ENCODE measurements at places on chromosomes 12 and 14. TPM values are rescaled to one million over a fixed set of nuclear protein-coding genes. Genes with fewer than 3 reads are reported as not detected.

DNA sequence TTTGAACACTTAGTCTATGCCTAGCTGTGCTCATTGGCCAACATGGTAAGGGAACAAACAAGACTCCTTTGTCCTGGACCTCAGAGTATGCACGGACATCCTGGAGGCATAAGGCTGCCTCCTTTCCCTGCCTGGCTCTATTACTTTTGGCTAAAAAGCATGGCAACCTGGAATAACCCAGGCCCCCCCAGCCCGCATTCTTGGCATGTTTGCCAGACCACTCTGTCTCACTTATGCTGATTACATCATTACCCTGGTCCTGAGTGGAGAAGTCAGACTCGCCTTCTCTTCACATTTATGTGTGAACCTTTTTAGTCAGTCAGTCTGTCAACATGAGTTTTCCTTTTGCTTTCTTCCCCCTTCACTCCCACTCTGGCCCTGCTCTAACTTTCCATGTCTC is 58.0 kb upstream of the ELK3 start:
- no peak for DNase-seq

DNA sequence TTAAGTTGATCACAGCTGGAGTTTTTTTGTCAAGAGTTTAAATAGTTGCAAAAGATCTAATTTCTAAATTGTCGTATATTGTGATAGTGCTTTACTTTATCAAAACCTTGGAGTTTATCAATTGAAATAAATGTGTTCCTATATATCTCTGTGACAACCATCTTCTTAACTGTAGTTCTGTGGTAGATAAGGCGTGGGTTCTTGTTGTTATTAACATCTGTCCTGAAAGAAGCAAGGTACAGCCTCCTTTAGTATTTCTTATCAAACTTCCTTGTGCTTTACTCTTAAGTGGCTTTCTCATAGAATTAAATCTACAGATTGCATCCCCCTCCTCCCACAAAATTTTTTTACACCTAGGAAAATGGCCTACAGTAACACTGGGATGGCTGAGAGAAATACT is 7.3 kb downstream of the SCYL2 start:
- DNase-seq, result no peak

DNA sequence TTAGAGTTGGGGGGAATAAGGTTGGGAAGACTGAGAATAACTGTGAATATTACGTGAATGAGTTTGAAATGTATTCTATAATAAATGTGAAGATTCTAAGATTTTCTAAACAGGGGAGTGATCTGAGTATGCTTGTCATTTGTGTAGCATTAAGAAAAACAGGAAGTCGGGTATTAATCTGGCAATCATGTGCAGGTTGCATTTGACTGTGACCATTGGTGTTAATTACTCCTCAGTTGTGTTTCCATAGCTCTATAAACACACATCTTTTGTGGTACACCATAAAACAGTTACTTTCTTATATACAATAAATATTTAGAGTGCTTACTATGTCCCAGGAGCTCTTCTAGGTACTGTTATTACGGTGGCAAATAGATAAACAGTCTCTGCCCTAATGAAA is 434.4 kb upstream of the PDE3A start:
- no peak for DNase-seq

The R3HDM2 gene
- total RNA-seq, result 81.0 TPM

The AGAP2 gene
- total RNA-seq, result 5.4 TPM

DNA sequence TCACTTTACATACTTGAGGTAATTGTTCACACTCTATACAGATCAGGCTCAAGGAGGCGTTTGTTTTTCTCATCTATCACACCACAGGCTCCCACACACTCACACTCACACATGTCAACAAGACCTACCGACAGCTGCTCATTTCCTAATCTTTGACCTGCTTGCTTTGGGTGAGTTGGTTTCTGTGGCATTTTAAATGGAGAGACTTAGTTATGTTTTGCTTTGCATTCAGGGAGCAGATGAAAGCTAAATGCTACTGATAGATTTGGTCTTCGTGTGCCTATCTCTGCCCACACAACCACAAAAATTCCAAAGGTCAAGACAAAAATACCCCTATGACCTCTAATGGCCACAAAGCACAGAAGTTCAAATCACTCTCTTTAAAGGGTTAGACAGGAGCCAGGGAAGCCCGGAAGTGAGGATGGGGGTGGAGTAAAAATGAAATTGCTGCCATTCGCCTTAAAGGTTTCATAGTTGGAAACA is 203.5 kb upstream of the G2E3 start:
- DNase-seq, result no peak

DNA sequence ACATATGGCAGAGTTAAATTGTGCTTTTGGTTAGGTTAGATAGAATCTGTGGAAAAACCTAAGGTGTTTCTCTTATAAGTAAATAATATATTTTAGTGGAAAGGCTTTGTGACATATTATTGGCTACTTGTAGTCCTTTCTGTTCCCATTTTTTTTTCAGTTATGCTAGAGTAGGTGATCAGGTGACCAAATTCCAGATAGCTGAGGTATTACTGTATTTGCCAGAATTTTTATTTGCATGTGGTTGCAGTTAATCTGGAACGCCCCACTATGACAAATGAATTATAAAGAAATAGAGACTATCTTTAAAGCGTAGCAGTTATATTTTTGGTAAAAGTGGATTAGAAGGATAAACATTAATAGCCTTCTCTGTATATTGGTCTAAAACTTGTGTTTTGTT is 52.0 kb downstream of the ARHGAP5 start:
- DNase-seq, result no peak

DNA sequence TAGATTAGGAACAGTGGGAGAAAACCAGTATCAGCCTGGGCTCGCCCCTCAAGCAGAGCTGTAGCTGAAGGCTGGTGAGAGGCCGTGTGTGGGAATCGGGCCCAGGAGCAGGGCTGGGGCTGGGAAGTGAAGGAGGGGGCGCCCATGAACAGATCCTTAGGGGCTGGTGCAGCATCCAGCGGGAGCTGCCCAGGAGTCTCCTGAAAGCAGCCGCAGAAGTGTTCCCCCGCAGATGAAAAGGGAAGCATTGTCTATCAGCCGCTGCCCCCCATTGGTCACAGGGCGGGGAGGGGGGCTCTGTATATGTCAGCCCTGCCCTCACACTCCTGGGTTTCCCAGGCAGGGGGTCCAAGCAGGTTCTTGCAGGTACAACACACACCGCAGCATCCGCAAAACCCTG is 15.6 kb upstream of the RFLNA start:
- DNase-seq, result no peak

Data from upper lobe of right lung (tissue), 1 donor.